Activated CD8-positive, alpha-beta memory T cell treated with anti-CD3 and anti-CD28 coated beads for 24 hours (primary cell): ENCODE measurements at places on chromosomes 11 and 22.

- DNase-seq: no peak
Observed at GRCh38 chr11:47854667-47855066, 6.5 kb upstream of the NUP160 start.

- peak; percentile 85 for DNase-seq
Observed at GRCh38 chr22:39490135-39490798, 11.8 kb upstream of the MIEF1 start.

- DNase-seq: no peak
Observed at GRCh38 chr11:110565357-110566336, 135.9 kb downstream of the FDX1 start.

GRCh38 chr11:22192642-22193347 lies at the start of gene ANO5:
Gene ANO5, plus strand, starts transcription at chr11:22193085. Its CDS starts 408 bp downstream, at chr11:22193493.
- no peak for DNase-seq

DNA sequence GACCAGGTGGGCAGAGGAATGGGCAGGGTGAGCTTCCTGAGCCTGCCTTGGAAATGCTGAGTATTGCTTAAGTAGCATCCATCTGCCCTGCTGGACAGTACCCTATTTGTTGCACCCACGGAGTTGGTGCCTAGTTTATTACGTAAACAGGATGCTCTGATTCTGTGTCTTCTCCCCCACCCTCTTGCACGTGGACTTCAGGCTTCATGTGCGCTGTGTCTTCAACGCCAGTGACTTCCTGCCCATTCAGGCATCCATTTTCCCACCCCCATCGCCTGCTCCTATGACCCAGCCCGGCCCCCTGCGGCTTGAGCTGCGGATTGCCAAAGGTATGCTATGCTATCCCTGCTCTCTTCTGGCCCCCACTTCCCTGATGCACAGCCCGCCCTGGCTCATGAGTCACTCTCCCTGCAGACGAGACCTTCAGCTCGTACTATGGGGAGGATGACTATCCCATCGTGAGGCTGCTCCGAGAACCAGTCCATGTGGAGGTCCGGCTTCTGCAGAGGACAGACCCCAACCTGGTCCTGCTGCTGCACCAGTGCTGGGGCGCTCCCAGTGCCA lies 5.7 kb downstream of the ZP1 start:
- peak; percentile 57 for DNase-seq

GRCh38 chr11:1827095-1827813 lies 7.5 kb upstream of the SYT8 start:
- DNase-seq: no peak

DNA sequence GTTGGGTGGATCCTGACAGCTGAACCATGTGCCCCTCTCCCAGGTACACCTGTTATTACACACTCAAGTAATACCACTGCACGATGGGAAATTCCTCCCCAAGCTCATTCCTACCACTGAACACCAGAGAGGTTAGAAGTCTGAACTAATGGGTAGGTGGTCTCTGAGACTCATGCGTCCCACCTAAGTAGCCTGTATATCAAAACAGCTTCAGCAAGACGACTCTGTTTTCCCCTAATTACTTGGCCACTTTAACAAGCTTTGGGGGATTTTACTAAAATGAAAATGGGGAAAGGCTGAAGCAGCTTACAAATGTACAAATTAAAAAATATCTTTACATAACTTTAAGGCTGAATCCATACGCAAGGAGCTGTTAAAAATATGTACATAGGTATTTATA lies 29.4 kb downstream of the LGR4 start:
- no peak for DNase-seq

- peak; percentile 32 for DNase-seq
Observed at GRCh38 chr22:48951836-48952235, 875.8 kb downstream of the BRD1 start.

GRCh38 chr11:123510579-123510905 lies 80.5 kb downstream of the GRAMD1B start:
- DNase-seq: no peak

DNA sequence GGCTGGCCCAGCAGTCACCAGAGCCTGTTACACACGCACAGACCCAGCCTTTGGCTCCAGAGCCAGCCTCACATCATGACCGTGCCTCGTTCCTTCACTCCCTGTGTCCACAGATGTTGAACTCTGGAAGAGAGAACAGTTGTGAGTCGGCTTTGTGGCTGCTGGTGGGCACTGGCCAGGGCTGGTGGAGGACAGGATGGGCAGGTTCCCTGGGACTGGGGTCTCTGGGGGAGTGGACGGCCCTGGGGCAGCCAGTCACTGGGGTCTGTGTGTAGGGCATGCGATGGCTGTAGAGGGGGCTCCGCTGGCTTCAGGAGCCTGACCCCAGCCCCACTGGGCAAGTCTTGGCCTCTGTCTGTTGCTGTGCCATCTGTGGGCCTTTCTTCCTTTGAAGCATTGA lies 1070.1 kb downstream of the BRD1 start:
- no peak for DNase-seq

DNA sequence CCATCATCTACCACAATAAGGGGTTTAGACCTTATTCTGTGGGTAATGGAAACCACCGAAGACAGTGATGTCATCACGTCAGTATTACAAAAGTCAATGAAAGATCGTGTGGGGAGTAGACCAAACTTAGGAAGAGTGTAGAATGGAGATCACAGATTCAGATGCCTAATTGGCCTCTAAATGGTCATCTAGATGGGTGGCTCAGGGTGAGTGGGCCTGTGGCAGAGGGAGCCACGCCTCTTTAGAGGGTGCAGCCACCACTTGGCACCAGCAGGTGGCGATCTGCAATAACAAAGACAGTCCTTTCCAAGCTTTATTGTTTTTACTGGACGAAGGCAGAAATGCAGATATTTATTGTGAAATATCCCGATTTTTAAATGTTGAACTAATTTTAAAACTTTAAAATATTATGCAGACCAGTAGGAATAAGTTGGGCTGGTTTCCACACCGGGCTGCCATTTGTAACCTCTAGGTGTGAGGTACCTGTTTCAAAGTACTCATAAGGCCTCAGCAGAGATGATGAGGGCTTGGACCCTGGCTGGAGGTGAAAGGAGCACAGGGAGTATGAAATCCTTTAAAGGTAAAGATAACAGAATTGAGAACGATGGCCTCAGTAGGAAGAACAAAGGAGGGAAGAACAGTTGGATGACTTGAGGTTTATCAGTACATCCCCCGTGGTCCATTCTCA lies 222.0 kb downstream of the DBX1 start:
- no peak for DNase-seq

DNA sequence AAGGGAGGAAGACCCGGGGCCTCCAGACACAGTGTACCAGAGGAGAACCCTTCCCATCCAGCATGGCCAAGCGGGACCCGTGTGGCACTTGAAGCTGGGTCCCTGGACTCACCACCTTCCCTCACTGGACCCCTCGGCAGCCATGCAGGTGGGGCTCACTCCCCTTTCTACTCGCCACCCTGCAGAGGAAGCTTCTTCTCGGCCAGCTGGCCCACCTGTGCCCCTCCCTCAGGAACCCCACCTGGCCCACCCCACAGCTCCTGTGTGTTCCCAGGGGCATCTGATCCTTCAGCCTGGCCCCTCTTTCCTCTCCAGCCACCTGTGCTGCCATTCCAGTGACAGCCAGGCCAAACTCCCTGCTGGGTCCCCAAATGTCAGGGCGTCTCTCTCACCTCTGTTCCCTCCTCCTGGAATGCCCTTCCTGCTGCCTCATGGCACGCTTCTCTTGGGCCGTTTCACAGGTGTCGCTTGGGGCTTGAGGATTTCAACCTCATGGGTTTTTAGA lies 38.0 kb downstream of the IGF2 start:
- DNase-seq: no peak

DNA sequence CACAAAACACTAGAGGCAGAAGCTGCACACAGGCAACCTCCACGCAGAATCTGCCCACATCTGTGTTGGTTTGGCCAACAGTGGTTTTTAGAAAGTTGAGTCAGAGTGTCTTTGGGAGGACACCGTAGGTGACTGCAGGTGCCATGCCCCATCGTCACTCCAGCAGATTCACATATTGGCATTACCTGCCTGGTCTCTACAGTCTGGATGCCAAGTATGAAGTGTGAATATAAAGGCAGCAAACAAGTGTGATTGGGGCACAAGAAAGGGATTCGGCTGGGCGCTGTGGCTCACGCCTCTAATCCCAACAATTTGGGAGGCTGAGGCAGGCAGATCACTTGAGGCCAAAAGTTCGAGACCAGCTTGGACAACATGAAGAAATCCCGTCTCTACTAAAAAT lies 11.0 kb upstream of the FXYD2 start:
- peak; percentile 51 for DNase-seq

DNA sequence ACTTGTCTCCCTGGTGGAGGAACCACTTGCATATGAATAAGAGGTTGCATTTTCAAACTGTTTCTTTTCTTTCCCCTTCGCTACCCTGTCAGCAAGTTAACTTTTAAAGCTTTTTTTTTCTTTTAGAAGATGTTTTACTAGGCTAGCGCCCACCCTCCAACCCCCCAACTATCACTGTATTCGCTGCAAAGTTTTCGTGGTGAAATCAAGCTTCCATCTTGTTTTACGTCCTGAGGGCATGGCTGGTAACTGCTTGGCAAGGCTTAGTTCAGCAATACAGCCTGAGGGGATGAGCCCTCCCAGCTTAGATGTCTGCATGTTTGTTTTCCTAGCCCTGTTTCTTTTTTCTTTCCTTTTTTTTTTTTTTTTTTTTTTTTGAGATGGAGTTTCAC lies 1359.3 kb downstream of the LRRC4C start:
- no peak for DNase-seq

- DNase-seq: no peak
Observed at GRCh38 chr22:31825513-31825912, 71.7 kb downstream of the DEPDC5 start.

DNA sequence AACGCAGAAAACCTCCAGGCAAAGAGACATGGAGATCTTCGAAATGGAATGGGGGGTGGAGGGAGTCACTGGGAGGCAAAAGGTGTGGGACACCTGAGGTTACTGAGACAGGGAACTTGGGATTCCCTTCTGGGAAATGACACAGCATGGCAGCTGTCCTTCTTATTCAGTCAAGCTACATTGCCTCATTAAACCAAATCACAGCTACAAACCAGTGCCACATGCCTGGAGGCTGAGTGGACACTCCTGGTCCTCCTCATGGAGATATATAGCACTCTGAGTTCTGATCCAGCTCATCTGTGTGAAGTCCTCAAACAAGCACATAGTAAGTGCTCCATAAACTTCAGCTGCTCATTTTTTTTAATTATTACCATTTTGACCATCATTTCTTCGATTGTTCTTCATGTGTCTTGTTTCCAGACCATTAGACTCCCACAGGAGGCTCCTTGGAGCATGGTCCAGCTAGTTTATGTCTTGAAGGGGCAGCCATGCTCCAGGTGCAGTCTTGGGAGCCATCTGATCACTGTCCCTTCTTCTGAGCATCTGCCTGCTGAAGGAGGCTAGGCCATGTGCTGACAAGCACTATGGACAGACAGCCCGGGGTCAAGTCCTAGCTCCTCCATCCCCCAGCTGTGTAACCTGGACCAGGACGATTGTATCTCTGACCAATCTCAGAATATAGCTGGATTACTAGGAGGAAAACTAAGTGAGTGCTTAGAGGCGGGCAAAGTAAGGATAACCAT lies 9.7 kb upstream of the FXYD2 start:
- peak; percentile 32 for DNase-seq

DNA sequence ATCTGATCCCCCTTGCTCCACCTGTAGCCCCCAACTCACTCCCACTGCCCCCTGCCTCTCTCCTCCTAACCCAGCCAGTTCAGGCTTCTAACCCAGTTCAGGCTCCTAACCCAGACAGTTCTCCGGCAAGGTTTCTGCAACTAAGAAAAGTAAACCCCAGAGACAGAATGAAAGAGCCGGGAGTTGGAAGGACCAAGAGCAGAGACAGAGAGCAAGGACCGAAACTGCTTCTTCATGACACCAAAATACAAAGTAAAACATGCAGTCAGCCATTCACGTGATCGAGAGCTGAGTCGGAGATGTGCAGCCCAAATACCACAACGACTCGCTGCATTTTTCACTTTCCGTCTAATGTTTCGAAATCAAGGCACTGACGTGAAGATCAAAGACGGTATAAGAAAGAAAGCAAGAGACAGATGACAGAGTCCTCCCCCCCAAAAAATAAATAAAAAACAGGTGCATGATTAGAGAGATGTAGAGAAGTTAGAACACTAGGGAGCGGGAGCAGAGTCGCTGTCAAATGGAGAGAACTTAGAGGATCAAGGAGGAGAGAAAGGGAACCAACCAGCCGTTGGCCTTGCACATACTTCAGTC lies 884 bp downstream of the IL10RA start:
- DNase-seq: peak; percentile 81
